ENCODE measurements at places on chromosomes 5 and 9.

DNA sequence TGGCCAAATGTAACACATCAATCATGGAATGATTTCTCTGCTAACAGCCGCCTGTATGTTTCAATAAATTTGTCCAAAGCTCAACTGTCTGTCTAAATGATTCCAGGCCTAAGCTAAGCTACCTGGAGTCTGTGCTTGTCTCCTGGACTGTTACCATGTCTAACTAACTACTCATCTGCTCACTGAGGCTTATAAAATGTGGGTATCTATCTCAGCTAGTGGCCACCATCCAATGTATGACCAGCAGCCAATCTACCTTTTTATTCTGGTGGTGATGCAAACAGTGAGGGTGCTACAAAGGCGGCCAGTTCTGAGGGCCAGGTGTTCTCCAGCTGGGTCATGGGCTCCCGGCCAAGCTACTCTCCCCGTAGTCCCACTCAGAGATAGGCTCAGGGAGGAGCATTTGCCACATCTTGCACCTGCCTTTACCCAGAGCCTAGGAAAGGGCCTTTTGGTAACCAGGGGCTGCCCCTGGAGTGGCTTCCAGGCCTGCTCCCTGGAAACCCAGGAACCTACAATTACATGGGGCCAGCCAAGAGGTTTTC, 59.1 kb downstream of the PFDN1 start:
- DNase-seq: no peak

DNA sequence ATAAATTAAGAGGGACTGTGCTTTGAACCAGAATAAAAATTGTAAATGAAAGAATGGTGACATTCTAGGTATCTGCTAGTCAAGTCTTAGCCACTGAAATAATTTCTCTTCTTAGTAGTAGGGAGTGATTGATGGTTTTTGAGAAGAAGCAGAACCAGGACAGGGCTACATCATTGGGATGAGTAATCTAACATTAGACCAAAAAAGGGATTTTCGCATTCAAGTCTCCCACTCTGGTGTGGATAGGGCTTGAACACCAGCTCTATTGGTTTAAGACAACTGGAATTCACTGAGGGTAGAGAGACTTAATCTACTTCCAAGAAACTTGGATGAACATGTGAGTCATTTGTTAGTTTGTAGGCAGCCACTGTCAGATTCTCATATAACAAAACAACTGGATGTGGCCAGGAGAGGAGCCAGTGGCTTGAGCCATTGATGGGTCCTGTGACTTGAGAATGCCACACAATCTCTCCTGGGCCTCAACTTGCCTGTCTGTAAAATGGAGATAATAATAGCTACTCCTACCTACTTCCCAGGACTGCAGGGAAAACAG, 16.6 kb downstream of the FAT2 start:
- DNase-seq: no peak

DNA sequence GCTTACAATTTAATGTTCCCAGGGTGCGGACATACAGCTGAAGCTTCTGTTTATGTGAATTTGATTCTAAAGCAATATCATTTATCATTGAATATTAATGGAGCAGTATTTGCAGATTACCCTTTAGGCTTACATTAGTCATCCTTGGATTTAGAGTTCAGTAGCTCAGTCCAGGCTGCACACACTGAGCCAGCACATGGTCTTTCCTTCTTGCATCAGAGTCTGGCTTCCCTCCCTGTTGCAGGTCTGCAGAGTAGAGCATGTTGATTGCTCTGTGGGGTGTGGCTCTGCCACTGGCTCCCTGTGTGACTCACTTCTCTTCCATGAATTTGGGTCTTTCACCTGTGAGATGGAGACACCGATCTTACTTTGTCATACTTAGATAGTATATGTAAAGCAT, 36.8 kb downstream of the NSG2 start:
- DNase-seq: no peak

DNA sequence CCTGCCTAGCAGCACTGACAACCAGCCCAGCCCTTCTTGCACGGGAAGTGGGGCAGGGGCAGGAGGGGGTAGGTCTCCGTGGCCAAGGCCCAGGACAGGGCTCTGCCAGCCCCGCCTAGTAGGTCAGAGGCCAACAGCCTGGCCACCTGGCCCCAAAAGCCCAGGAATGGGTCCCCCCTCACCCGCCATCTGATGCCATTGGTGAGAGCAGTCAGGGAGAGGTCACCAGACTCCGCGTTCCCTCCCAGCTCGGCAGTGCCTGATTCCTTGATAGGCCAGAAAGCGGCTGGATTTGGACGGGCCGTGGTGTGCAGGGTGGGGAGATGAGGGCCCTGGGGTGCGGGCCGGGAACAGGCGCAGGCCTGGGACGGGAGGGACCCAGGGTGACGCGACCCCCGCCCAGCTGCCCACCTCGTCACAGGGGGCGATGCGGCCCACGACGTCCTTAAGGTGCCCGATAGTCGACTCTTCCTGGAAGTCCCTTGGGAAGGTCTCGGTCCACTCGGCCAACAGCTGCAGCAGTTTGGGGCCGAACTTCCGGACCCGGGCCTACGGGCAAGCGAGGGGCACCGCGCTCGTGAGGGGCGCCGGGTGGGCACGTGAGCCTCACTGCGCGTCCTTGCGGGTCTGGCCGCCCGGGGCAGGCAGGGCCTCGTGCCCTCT, 64.5 kb upstream of the RNF130 start:
- DNase-seq: no peak

DNA sequence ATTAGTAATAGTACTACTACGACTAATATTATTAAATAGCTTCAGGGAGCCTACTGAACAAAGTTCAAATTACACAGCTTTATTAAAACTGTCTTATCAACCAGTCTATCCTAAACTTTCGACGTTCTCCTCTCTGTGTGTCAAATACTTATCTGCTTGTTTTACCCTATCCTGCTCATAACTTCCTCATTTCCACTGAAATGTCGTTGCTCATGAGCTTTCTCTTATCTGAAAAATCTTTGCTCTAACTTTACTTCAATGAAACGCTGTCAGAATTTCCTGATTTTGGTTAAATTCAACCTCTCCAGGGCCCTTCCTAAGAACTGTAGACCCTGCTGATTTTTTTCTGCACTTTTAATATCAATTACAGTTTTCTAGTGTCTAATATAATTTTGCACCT, 1431.0 kb upstream of the WWC1 start:
- no peak for DNase-seq

- no peak for DNase-seq
Observed at GRCh38 chr5:73861313-73861988, 235.5 kb downstream of the ARHGEF28 start.

GRCh38 chr5:149235841-149236240, 35.8 kb upstream of the AFAP1L1 start:
- no peak for DNase-seq

DNA sequence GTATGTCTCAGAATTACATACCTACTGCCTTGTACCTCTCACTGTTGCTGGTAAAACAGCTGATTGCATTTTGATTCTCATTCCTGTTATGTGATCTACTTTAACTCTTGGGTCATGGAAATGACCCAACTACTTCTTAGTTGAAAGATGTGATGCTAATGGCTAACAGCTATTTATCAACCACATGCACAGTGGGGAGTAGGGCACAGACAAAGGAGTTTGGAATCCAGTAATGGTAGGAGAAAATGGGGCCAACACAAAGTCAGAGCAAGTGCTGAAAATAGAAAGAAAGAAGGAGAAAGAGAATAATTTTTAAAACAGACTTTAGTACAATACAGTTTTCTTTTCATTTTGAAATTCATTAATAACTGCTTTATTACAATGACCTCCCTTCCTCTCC, 241.0 kb downstream of the PTPRD start:
- DNase-seq: no peak

- no peak for DNase-seq
Observed at GRCh38 chr5:469752-470483, 26.9 kb downstream of the EXOC3 start.

DNA sequence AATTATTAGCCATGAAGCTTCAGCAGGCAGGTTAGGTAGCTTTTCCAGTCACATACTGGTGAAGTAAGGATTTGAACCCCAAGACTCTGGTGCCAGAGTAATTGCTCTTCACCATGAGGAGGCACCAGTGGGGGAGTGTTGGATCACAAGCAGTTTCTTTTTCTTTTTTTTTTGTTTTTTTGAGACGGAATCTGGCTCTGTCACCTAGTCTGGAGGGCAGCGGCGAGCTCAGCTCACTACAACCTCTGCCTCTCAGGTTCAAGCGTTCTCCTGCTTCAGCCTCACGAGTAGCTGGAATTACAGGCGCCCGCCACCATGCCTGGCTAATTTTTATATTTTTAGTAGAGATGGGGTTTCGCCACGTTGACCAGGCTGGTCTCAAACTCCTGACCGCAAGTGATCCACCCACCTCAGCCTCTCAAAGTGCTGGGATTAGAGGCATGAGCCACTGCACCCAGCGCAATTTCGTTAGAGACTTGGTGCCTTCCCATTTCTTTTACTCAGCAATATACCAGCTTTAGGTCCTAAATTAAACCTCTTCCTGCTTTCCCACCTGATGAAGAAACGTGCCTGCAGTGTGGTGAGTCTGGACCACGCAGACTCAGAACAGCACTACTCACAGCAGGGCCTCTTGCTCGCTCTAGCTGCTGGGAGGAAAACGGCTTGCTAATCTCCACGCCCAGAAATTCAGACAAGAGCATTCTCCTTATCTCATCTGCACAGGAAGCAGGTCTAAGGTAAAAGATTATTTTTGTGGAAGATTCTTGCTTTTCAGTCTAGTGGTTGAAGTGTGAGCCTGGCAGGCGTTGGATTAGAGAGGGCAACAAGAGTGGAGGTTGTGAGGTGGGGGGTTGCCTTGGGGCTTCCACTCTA, at the start of gene S100Z:
TSS of gene S100Z (plus strand) at position 596 of the 873 bp plus-strand sequence. CDS start 25,346 bp downstream, outside the sequence.
- no peak for DNase-seq

- no peak for DNase-seq
Observed at GRCh38 chr9:88991066-88992034, at the start of gene S1PR3. TSS of gene S1PR3 (plus strand) at chr9:88991468. CDS start at chr9:89001201, 9,733 bp downstream.

GRCh38 chr5:118354797-118355196, 633.5 kb downstream of the DTWD2 start:
- DNase-seq: no peak

- no peak for DNase-seq
Observed at GRCh38 chr9:126150411-126151030, 176.1 kb upstream of the MVB12B start.

DNA sequence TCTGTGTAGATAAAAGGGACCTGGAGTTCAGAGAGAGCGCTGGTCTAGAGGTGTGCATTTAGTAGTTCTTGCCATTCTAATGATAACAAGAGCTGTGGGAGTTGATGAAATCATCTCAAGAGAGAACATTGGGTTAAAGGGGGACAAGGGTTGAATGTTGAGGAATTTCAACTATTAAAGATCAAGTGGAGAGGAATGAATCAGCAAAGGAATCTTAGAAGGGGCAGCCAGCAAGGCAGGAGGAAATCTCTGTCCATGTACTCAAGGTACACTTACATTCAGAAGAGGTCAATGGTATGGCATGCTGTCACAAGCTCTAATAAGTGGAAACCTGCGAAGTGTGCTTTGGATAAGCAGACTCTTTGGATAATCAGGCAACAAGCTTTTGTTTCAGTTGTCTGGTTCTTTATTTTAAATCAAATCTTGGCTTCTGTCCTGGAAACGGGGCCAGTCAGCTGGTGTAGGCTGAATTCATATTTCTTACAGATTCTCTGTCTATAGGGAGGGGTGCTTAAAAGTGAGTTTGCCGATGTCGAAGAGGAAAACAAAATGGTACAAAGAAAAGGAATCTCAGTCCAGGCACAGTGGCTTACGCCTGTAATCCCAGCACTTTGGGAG, 320.5 kb upstream of the CD180 start:
- no peak for DNase-seq

- no peak for DNase-seq
Observed at GRCh38 chr9:89427621-89428221, 70.2 kb downstream of the SEMA4D start.

DNA sequence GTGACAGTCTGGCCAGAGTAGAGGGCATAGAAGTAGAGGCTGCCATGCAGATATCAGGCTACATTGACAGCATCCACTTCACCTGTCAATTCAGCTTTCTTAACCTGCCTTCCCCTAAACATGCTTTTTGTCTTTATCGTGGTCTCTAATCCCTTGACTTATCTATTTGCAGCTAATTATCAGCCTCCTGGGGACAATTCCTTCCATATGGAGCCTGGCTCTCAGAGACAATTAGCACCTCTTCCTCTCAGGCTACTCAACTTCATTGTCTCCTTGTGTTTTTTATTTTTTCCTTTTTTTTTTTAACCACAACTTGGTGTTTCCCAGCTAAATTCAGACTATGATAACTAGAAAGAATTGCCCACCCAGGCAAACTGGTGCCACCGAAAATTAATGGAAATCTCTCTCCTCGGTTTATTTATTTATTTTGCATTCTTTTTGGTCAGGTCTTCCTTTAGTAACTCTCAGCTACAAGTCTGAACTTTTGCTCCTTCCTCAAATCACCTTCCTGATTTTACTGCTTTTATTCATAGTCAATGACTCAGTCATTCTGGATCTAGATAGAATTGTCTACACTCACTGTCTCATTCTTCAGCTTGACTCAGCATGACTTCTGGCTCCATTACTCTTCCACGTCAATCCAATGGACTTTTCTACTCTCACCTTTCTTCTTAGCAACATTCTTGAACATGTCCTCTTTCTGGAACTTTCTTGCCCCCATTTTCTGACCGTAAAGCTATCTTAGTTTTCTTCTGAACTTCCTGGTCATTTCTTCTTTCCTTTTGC, 63.0 kb upstream of the BASP1 start:
- no peak for DNase-seq

GRCh38 chr5:179162351-179163235, 102.4 kb downstream of the ZNF354C start:
- DNase-seq: no peak

DNA sequence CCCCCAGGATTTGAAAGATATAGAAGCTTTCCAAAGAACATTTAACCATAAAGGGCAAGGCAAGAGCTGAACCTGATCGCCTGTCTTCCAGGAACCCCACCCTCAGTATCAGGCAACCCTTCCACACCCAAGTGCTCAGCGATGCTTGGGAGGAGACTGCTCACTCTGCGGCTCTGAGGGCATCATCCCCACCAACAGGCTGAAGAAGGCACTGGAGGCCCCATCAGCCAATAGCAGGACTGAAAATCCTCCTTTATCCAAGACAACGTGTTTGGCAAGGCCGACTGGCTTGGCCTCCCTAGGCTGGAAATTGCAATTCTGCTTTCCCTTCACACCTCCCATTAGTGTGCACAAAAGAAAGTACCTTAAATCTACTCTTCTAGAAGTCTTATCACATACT, 1.4 kb upstream of the PPP2CA start:
- DNase-seq: no peak

DNA sequence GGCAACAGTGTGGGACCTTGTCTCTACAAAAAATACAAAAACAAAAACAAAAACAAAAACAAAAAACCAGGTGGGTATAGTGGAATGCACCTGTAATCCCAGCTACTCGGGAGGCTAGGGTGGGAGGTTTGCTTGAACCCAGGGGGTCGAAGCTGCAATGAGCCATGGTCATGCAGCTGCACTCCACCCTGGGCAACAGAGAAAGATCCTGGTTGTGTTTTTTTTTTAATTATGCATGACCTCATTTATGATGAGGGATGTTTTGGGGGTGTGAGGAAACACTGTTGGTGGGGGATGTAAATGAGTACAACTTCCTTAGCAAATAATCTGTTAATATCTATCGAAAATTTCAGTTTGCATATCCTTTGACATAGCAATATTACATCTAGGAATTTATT, 29.4 kb upstream of the UBE2D2 start:
- DNase-seq: no peak

Measured in activated CD8-positive, alpha-beta memory T cell treated with anti-CD3 and anti-CD28 coated beads for 1 hour (primary cell).